Activated CD4-positive, alpha-beta T cell treated with anti-CD3 and anti-CD28 coated beads, Interleukin-2, amount 50 U/mL, for 24 hours (primary cell): ENCODE measurements at places on chromosomes 6 and 20.

GRCh38 chr6:15337582-15337981 lies 91.7 kb downstream of the JARID2 start:
- DNase-seq = no peak

DNA sequence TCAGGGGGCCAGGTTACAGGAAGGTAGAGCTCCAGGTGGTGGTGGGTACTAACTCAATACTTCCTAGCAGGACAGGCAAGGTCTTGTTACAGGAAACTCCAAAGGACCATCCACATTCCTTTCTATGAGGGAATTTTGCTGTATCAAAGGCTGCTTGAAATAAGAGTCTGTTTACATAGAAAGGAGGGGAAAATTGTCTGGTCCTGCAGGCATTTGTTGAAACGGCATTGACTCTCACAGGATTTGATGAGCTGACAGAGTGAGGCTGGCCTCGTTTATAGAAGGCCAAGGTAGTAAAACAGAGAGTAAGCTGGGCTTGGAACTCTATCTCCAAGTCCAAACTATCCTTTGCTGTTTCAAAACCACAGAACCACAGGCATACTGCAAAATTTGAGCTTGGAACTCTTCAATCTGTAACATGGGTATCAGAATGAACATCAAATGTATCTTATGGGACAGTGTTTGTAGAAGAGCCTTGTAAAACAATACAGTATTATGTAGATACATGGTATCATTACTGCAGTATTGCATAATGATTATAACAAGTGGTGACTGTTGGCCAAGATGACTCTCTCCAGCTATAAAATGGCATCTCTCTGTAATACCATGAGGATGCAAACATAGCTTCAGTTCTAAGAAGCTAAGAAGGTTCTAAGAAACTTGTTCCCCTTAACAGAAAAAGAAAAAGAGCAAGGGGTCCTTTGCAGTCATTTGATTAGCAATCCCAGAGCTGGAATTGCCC lies 61.5 kb downstream of the TRAM2 start:
- no peak for DNase-seq

DNA sequence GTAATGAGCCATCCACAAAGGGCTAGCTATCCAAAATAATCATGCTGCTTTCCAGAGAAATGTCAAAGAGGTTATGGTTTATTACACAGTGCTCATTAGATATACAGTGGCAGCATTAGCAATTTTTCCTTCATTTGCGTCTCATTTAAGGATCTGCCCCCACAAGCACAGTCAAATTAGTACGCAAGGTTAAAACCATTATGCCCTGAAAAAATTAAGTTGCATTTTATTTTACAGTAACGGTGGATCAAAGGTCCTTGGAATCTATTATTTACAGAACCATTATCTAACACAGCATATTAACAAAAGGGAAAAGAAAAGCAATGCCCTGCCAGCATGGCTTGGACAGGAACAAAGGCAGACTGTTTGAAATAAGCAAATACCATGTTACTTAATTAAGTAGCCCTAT lies 144.8 kb downstream of the PDSS2 start:
- DNase-seq = no peak

DNA sequence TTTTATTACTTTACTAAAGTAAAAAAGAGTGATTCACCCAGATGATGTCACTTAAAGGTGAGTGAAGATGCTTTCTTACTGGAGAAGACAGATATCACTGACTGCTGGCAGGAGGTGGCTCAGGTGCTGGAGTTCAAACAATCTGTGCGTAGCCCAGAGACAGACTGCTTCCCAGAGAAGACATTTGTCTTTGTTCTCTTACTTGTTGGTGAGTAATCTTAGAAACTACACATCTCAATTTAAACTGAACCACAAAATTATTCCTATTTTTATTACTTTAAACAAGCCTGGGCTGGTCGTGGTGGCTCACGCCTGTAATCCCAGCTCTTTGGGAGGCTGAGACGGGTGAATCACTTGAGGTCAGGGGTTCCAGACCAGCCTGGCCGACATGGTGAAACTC lies 92.2 kb downstream of the CEP162 start:
- no peak for DNase-seq

GRCh38 chr6:157980288-157981131 lies 1.2 kb upstream of the SYNJ2 start:
- DNase-seq = no peak

- DNase-seq = no peak
Observed at GRCh38 chr6:21099338-21100314, 493.9 kb upstream of the SOX4 start.

GRCh38 chr6:139126255-139126654 lies 8.6 kb upstream of the HECA start:
- no peak for DNase-seq

DNA sequence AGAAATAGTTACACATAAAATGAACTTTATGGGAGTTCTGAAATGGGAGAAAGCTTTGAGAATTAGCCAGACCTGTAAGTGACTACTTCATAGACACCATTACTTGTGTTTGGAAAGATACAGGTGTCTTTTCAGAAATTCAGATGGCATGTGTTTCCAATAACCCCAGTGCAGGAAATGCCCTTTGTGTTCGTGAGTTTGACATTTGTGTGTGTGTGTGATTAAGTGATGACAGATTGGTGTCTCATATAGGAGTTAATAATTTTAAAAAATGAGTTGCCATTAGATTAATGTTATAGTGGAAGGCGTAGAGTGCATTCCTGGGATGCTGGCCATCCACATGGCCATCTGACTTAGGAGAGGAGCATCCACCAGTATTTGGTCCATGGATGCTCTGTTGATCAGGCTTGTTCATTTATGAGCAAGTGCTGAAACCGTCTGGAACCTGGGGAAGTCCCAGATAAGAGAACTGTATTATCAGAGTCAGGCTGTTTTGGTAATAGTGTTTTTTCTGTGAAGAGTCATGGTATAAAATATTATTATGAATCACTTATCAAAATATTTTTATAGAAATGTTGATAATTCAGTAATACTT lies 3.1 kb downstream of the STK4 start:
- DNase-seq = no peak

GRCh38 chr6:99613705-99614429 lies 7.2 kb downstream of the PRDM13 start:
- DNase-seq = no peak

DNA sequence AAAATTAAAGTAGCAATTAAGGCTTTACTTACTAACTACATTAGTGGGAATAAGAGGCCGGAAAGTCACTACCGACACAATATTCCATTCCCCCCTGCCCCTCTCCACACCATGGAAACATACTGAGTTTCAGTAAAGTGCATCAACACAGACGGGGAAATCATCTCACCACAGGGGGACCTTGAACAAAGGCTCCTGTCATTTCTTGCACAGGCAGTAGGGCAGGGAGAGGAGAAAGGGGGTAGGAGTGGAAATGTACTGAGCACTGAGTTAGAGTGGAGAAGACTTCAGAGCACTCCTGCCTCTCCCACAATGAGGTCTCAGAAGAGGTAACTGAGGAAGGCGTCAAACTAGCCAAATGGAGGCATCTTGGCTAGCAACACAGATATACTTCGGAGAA lies 1426.9 kb upstream of the EYS start:
- no peak for DNase-seq

GRCh38 chr20:3093861-3094361 lies 9.4 kb upstream of the AVP start:
- DNase-seq = no peak

GRCh38 chr20:53823121-53823764 lies 229.6 kb upstream of the ZNF217 start:
- DNase-seq = no peak

GRCh38 chr20:32598606-32599005 lies 13.5 kb upstream of the NOL4L start:
- no peak for DNase-seq

DNA sequence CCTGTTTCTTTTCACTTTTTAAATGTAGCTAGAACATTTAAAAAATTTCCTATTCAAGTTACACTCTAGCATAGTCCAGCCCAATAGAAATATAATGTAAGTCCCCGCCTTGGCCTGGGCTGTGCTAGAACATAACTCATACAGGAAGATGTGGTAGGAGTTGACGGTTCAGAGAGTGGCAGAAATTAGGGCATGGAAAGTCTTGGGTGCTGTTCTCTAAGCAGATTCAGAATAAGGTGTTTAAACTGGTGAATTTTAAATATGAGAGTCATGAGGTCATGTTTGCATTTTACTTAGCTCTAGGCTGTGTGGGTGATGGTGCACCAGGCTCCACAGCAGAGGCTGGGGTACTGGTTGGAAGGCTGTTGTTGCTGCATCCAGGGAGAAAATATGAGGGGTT lies 256.5 kb downstream of the FARS2 start:
- DNase-seq = no peak

- DNase-seq = no peak
Observed at GRCh38 chr6:154570505-154570904, 60.0 kb upstream of the CNKSR3 start.

- no peak for DNase-seq
Observed at GRCh38 chr6:130968476-130968875, 94.6 kb downstream of the EPB41L2 start.

GRCh38 chr20:33900521-33901131 lies 89.5 kb downstream of the CHMP4B start:
- no peak for DNase-seq

DNA sequence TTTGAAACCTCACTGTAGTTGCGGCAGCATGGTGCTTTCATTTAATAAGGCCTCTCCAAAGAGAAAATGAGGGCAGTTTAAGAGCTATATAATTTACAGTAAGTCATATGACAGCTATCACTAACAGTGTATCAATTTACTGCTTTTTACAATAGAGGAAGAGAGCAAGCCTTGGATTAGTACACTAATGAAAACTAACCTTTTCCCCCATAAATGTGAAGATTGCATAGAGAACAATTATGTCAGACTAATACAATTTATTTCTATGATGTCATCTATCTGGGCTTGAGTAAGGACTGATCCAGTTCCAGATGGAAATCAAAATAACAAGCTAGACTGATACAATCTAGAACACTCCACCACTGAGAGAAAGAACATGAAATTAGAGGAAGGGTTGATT lies 78.1 kb upstream of the FAM83B start:
- no peak for DNase-seq

DNA sequence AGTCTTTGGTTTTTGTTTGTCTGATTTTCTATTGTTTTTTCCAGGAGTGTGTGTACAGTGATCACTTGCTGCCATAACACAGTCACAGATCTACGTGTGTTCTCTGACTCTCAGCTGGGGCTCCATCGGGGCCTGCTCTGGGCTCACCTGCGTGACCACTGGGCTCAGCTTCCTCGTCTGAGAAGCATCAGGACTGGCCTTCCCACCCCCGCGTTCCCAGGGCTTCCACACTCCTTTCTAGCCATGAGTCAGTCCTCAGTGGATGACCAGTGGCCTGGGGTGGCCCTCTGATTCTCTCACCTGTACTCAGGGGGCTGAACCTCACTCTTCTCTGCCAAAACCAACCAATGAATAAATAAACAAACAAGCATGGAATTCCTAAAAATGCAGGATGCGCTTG lies 14.5 kb downstream of the THBS2 start:
- no peak for DNase-seq

DNA sequence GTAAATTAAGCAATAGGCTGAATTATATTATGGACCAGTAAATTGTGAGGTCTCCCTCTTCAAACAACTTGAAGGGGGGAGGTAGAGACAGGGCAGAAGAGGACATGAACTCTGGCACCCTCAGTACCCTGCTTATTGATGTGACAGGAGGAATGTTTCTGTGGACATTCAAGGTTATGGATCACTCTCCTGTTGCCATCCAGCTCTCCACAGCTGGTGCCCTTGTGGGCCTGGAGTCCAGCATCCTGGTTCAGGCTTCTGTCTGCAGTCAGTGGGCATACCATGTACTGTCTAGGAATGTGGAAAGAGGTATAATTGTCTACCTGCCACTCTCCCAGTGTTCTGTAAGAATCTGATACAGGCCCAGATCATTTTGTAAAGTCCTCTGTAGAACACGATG lies 55.6 kb downstream of the FAM120B start:
- no peak for DNase-seq

DNA sequence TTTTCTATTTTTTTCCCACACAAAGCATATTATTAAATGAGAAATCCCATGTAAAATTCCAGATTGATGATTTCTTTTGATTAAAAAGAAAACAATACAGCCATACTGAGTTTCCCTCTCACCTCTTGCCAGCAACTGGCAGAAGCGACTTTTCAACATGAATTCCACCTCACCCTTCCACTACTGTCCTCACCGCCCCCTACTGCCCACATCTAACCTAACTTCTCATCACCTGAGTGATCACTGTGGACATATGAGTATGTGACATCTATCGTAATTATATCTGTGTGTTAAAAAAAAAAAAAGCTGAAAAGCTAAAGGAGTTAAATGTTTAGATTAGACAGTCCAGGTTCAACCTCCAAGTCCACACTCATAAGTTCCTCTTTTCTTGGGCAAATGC lies 528.6 kb downstream of the PRKN start:
- DNase-seq = no peak

- no peak for DNase-seq
Observed at GRCh38 chr6:133809406-133809805, 79.5 kb upstream of the TCF21 start.

DNA sequence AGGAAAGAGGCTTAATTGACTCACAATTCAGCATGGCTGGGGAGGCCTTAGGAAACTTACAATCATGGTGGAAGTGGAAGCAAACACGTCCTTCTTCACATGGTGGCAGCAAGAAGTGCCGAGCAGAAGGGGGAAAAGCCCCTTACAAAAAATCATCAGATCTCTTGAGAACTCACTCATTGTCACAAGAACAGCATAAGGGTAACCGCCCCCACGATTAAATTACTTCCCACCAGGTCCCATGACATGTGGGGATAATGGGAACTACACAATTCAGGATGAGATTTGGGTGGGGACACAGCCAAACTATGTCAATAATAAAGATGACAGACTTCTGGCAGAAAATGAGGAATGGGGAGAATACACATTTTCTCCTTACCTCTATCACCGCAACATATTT lies 20.5 kb upstream of the OCSTAMP start:
- DNase-seq = no peak

GRCh38 chr20:24727795-24728194 lies 221.3 kb upstream of the CST7 start:
- no peak for DNase-seq

DNA sequence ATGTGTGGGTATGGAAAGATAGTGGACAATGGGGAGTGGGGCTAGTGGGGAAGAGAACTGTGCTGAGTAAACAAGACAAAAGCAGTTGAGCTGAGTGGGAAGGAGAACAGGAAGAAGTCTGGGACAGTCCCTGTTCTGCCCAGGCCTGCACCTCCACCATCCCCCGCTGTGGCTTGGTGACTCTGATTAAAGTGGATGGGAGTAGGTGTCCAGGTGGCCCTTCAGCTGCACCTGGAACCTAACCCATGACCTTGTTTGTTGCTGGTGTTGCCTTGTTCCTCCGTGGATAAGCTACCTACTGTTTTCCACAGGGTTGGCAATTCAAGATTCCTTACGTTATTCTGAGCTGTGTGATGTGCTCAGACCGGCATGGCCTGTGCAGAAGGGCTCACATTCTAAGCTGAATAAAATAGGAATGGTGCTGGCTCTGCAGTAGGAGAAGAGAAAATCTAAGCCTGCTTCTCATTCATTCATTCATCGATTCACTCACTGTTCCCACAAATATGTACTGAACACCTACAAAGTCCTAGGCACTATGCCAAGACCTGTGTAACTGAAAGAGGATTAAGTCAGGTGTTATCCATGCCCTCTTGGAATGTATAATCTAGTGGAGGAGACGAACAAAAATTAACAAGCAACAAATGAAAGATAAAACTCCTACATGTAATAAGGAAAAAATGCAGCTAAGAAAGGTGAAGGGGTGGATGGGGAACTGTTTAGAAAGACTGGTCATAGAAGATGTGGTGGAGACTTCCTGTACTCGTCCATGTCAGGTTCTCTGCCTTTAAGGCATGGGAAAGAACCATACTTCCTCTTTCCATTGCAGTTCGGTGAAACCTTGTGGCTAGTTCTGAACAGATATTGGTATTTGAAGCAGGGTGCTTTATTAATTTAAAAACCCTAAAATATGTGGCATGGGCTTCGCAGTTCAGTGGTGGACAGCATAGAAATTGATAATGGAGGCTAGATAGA lies 10.1 kb upstream of the CALHM6 start:
- DNase-seq = no peak
